ENCODE measurements at places on chromosomes 6 and 20.

- DNase-seq = no peak
These were observed 74.1 kb downstream of the BFSP1 start for GRCh38 chr20:17457079-17457478.

GRCh38 chr20:10643560-10643873, 30.3 kb downstream of the JAG1 start:
- no peak for DNase-seq

GRCh38 chr6:136521427-136521826, 28.8 kb downstream of the MAP7 start:
- no peak for DNase-seq

GRCh38 chr6:37695857-37696219, 1.8 kb downstream of the MDGA1 start:
- no peak for DNase-seq

Measured in T-helper 9 cell (primary cell).